ENCODE measurements at places on chromosomes 2 and 18.

DNA sequence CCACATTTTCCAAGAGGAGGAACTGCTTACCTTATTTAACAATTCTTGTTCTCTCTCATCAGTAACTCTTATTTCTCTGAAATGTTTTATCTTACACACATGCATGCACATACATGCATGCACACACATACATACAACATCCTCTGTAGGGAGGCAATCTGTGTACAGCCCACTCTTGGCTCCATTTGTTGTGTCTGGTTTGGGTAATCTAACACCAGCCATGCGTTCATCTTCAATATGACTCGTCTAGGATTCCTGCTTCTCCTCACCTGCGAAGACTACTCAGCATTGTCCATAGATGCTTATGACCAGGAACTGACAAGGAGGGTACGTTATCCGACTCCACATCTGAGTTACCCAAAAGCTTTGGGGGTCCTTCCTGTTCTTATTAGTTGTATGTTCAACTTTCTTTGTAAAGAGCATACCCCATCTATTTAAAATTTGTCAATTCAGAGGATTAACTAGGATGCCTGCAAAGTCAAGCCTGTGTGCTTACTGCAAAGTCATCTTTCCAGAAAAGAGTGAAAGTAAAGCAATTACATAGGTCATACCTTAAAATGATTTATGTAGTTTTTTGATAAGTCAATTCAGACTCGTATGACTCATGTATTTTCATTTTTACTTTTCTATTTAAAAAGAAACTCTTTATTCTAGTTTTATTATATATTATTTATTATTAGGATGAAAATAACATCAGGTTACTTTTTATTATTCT, 18.2 kb downstream of the LYPD6B start:
- DNase-seq: no peak

- DNase-seq: no peak
These were observed 162.1 kb downstream of the SETBP1 start for GRCh38 chr18:44842588-44843412.

DNA sequence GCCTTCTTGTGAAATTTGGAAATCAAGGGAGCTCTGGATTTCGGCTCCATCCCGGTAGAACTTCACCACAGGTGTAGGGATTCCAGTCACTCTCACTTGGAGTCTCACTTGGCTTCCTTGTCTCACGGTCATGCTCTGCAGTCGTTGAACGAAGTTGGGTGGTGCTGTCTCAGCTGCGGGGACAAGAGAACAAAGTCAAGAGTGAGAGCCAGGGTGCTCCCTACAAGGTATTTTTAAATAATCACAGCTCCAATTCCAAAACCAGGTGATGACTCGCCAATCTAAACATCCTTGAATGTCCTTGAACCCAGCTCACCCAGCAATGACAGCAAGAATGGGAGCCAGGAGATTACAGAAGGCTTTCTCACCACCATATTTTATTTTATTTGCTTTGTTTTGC, 6.7 kb downstream of the TTN start:
- DNase-seq: no peak

DNA sequence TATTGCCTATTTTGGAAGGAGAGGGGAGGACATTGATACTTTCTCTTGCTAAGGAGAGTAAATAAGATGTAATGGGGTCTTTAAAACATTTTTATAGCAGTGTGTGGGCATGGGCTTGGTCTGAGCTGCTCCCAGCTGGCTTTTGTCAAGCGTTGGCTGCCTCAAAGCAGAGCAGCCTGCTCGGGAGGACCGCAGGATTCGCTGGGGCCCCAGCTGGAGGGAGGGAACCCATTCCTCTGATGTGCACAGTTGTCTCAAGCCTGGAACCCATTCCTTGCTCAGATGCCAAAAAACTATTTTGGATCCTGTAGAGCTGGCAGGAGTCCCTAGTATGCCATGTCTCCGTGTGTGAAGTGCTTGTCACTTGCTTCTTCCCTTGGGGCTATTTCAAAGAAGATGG, 59.4 kb upstream of the RMDN2 start:
- DNase-seq: no peak

- DNase-seq: no peak
These were observed 88.5 kb upstream of the TACR1 start for GRCh38 chr2:75287624-75288316.
